D721Med (cell line): ENCODE measurements at places on chromosomes 16 and 17.

GRCh38 chr16:3348547-3349167 is 7.0 kb upstream of the OR2C1 start:
- no peak for DNase-seq

GRCh38 chr17:50213026-50214022 is 11.9 kb upstream of the COL1A1 start:
- no peak for DNase-seq

GRCh38 chr17:31582151-31582907 is 190.9 kb downstream of the RAB11FIP4 start:
- DNase-seq: no peak

GRCh38 chr17:206941-207560 is 25.6 kb upstream of the DOC2B start:
- no peak for DNase-seq

DNA sequence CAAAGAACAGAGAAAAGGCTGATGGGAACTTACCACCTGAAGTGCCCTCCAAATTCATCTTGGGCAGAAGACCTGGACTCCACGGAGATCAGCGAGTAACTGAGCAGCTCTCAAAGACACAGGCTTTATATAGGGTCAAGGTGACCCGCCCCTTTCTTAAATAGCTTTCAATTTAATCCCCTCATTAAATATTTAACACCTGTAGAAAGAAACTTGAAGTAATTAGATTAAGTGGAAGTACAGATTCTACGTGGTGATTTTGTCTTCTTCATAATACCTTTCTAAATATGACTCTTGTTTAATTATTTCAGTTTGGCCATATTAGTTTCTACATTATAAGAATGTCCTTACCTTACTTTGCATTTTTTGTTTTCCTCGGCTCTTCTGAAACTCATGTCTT is at the start of gene DUXB:
TSS of gene DUXB (minus strand) at position 101 of the 400 bp plus-strand sequence. CDS start at position 58, 43 bp downstream.
- no peak for DNase-seq

- DNase-seq: no peak
Observed at GRCh38 chr16:21194771-21195301, 16.5 kb downstream of the ZP2 start.
